ENCODE measurements at places on chromosomes 13 and 19. TPM values are rescaled to one million over a fixed set of nuclear protein-coding genes. Genes with fewer than 3 reads are reported as not detected.

GRCh38 chr19:17424743-17425365, 5.0 kb downstream of the MVB12A start:
- no peak for DNase-seq

- DNase-seq = no peak
These were observed 788.0 kb upstream of the ATXN8OS start for GRCh38 chr13:69319656-69320055.

GRCh38 chr19:44677019-44677811, 5.9 kb downstream of the CEACAM19 start:
- no peak for DNase-seq

DNA sequence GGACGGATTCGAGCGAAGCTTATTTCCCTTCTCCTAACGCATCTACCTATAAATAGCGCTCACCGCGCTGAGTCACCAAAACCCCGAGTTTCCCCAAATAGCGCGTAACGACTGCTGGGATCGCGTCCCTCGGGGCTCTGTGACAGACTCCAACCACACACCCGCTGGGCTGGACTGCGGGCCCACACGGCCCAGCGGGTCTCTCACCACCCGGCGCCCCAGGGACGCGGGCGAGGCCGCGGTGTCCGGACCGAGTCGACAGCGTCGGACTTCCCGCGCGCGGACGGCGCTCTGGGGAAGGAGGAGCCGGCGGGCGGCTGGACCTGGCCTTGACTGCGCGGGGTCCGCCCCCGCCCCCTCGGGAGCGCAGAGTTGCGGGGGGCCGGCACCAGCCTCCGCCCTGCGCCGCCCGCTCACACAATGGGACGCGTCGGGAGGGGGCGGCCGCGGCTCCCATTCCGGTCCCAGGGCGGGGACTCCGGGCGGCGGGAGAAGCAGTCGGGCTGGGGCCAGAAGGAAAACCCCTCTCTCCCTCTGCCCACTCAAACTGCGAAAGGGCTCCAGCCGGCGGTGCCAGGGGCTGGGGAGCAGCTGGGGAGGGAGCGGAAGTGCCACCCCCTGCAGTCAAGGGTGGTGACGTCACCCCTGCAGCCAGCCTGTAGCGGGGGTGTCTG, 108.8 kb downstream of the KCNRG start:
- peak; percentile 89 for DNase-seq

The NMRK2 gene
- total RNA-seq = not detected

- DNase-seq = no peak
These were observed 212.5 kb downstream of the PCCA start for GRCh38 chr13:100301418-100301817.

The ZNF625 gene
- total RNA-seq = 3.1 TPM

DNA sequence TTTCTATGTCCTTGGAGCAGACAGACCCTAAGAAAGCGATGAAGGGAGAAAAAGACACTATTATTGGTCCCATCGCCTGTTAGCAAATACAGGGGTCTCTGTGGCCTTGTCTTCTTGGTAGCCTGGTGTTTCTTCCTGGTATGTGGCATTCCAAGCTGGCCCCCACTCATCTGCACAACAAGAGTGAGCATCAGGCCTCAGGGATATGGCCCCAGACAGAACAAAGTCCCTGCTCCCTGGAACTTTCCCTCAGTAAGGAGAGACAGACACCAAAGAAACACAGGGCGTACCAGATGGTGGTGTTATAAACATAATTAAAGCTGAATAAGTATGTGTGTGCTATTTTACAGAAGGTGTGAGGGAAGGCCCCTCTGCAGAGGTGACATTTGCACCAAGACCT, 48.2 kb upstream of the KPNA3 start:
- DNase-seq = no peak

GRCh38 chr19:46472592-46472991, 1.2 kb upstream of the PNMA8A start:
- DNase-seq = no peak

GRCh38 chr13:42786715-42787114, 5.3 kb downstream of the FAM216B start:
- DNase-seq = no peak

GRCh38 chr13:107811233-107812013, 403.9 kb downstream of the LIG4 start:
- DNase-seq = no peak

DNA sequence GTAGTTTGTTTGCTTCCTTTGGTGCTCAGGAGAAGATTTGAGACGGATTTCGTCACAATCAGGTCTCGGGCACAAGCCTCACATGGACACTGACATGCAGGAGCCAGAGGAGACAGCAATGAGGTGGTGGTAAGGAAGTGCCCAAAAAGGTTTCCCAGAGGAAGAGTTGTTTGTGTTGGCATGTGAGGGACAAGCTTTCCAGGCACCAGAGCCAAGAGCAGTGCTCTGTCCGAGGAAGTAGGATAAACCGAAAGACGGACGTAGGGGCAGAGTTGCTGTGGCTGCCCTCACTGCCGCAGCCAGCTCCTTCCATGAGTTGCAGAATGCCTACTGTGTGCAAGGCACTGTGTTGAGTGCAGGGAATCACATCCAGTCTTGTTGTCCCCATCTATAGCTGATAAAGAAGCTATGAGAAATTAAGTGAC, 27.7 kb downstream of the SAE1 start:
- DNase-seq = no peak

GRCh38 chr19:17327654-17328516, 6.8 kb downstream of the ANO8 start:
- no peak for DNase-seq

- DNase-seq = no peak
These were observed 11.0 kb downstream of the PRKCG start for GRCh38 chr19:53892981-53893325.

The CGB1 gene
- not detected for total RNA-seq

- DNase-seq = no peak
These were observed 8.1 kb upstream of the BCL3 start for GRCh38 chr19:44740351-44740824.

The UBL5 gene
- total RNA-seq = 239 TPM

The EIF3K gene
- total RNA-seq = 238 TPM

DNA sequence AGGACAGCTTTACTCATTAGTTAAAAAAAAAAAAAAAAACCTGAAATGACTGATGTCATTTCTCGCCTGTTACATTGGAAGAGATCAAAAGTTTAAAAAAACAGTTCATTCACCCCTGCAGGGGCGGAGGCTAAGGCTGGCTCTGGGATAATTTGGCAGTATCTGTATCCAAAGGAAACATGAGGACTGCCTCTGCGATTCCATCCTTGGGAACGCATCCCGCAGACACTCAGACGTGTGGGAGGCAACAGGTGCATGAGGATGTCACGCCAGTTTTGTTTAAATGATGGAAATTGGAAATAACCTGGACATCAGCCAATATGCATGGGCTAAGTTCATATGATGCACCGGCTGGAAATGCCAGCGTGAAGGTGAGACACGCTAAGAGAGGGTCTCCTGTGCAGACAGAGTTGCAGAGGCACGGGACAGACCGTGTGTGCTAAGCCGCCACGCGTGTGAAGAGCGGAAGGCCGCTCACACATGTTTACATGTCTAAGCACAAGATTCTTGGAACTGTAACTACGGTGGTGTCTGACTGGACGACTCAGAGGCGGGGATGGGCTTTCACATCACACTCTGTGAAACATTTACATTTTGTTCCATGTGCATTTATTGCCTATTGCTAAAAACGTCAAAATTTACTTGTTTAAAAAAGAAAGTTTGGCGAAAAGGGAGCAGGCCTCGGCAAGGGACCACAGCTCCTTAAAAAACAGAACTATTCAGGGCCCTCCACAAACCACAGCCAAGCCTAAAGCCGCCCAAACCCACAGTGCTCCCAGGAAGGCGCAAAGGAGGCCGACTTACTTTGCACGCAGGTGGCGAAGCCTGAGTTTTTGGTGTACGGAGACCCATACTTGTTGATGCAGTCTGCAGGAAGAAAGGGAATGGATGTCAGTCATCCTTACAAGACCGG, 17.9 kb downstream of the GAS6 start:
- peak; percentile 32 for DNase-seq
